ENCODE measurements at places on chromosomes 2 and 18. TPM values are rescaled to one million over a fixed set of nuclear protein-coding genes. Genes with fewer than 3 reads are reported as not detected.
A peak's percentile ranks its signal among the peaks of the same experiment; 100 is the strongest.

DNA sequence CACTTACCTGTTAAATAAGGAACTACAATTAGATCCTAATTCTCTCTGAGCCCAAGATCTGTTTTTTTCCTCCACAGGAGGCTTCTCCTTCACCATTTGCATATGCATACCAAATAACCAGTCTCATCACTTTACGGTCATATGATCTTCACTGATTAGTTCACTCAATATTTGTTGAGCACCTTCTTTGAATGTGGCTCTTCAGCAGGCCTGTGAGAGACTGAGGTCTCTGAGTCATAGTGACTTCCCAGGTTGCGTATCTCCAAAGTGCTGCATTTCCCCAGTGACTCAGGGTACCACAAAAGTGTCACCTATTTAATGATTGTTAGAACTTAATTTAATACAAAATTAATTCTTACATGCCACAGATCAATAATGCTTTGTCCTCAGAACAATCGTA is 108.8 kb upstream of the TRIB2 start:
- DNase-seq = no peak

DNA sequence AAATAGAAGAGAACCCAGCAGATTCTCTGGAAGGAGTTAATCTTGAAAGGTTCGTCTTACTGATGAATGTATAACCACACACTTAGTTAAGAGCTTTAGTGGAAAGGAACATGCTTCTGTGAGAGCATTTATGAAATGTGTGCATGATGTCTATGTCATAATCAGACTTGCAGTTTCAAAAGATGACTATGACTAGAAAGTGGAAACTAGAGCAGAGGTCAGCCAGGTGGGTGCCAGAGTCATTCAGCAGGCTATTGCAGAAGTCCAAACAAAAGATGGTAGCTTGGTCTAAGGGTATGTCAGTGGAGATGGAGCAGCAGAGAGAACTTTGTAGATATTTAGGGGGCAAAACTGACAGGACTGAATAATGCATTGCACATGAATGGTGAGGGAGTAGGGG is 825.8 kb downstream of the DCC start:
- DNase-seq = no peak

DNA sequence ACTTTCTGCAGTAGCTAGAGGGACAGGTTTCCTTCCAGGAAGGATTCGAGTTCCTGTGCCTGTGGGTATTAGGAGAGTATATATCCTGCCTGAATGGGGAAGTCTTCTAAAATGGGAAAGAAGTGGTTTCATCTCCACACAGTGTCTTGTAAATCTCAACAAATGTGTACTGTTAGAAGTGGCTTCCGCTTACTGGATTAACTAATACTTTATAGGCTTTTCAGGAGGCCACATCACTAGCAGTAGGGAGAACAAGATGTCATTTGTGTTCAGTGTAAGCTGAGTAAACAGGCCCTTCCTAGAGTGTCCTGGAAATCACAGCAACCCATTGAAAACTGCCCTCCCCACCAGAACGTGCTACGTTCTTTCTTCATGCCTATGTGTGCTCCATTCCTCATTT is 12.5 kb upstream of the POLR1B start:
- DNase-seq = no peak

- no peak for DNase-seq
Observed at GRCh38 chr2:23534771-23535170, 149.8 kb downstream of the KLHL29 start.

- no peak for DNase-seq
Observed at GRCh38 chr2:158934170-158934569, 34.3 kb upstream of the TANC1 start.

DNA sequence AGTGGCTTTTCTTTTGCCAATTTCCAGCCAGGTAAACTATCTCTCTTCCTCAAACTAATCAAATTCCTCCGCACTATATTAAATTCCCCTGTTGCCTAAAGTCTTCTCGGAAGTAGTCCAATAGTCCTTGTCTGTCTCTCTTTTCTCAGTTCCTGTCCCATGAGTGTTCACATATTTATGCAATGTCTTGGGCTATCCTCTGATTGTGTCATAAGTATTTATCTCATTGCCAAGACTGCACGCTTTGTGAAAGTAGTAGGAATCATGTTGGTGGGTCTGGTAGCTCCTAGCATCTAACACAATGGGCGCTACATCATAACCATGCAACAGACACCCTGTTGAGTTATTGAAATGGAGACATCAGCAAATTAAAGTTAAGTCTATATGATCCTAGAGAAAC is 59.9 kb upstream of the POU3F3 start:
- no peak for DNase-seq

DNA sequence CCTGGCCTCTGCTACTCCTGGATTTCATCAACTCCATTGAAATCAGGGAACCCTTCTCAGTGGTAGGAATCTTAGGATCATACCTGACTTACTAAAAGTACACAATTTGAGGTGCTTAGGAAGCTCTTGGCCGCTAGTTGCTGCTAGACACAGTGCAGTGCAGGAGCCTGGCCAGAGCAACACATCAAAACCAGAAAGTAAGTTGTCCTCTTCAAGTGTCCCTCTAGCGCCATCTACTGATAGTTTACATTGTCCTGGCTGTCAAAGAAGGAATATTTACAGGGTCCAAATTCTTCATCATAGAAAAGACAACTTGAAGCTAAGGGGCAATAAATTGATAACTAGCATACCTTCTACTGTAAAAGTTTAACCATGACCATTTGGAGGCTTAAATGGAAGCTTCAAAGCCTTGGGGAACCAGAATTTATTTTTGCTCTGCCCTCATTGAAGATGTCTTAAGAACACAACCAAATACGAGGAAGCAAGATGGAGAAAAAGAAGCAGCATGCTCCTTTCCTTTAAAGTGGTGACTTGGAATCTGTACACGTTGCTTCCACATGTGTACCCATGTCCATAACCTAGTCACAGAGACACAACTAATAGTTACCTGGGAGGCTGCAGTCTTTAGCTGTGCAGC is 889.1 kb upstream of the GCFC2 start:
- no peak for DNase-seq

GRCh38 chr2:98472961-98473746 is 28.5 kb downstream of the INPP4A start:
- DNase-seq = no peak

GRCh38 chr18:34358923-34359322 is 134.2 kb upstream of the NOL4 start:
- DNase-seq = no peak

DNA sequence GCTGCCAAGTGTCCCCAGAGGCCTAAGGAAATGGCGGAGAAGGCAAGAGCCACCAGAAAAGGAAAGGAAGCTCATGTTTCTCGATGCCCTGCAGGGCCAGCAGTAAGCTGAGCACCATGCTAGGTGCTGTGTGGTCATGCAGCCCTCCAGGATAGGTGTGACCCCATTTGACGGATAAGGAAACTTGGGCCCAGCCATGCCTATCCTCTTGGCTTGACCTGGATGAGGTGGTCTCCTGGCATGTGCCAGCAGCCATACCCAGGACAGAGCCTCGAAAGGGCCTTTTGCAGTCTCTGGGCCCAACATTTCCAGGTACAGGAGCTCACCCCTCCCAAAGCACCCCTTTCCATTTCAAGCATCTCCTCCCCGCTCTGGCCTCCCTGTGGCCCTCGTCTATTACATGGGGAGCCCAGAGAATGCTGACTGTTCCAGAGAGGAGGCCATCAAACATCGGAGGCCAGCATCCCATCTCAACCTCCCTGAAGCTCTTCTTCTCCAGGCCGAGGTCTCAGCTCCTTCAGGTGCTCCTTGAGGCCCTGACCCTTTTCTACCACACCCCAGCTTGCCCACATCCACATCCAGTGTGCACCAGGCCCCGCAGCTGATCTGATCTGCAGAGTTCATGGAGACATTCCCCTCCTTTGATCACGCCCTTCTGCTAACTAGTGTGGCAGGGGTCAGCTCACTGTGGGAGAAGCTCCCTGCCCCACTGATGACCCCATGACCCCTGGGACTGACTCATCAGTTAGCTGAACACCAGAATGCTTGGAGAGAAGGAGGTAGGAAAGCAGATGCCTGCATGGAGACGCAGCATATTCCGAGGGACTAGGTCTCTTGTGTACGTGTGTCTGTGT is 208.4 kb downstream of the TNS1 start:
- no peak for DNase-seq

GRCh38 chr18:421247-422155 is 79.0 kb downstream of the COLEC12 start:
- DNase-seq = peak; percentile 42

DNA sequence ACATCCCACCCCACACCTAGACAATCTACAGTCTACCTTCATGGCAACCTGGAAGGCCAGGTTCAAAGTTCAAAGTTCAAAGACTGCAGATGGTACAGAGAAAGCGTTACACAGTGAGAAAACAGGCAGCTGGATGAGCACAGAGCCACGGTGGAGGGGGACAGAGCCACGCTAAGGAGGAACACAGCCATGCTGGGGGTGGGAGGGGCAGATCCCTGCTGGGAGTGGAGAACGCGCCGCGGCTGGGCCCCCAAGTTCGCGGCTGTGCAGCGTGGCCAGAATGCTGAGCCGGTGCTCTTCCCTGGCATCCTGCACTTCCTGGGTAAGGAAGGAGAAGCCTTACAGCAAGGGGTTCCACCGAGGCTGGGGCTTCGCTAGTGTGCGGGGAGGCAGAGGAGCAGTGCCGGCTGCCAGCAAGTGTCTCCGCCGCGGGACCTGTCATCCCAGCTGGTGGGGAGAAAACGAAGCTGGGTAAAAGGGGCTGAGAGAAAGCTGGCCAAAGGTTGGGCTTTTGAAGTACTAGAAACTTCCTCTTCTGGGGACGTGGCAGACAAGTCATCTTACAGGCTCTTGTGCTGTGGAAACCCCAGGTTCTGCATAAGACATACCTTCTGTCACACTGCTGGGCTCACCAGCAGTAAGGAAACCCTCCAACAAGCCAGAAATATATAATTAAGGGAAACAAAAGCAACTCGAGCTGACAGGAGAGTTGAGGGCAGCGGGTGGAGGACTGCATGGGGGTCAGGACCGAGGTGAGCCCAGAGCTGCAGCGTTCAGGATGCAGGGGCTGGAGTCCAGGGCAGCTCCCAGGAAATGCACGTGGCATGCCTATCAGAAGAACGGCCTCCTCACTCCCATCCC is 115.5 kb downstream of the HDAC4 start:
- DNase-seq = no peak

- no peak for DNase-seq
Observed at GRCh38 chr18:51321696-51322095, 124.2 kb upstream of the MEX3C start.

DNA sequence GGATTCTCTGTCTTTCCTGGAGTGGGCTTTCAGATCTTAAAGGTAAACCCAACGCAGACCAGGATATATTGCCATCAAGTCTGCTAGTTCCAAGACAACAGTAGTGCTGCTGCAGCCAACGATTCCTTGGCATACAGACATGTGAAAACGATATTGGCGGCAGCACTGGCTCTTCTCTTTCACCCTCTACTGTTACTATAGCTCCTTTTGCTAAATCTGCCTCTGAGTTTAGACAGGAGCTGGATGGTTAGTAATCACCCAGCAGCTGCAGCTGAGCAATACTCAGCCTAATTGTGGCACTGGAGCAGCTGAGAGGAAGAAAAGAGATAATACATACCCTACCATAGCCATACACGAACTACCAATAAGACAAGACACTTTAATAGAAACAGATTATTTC is 4.0 kb downstream of the YES1 start:
- DNase-seq = no peak

DNA sequence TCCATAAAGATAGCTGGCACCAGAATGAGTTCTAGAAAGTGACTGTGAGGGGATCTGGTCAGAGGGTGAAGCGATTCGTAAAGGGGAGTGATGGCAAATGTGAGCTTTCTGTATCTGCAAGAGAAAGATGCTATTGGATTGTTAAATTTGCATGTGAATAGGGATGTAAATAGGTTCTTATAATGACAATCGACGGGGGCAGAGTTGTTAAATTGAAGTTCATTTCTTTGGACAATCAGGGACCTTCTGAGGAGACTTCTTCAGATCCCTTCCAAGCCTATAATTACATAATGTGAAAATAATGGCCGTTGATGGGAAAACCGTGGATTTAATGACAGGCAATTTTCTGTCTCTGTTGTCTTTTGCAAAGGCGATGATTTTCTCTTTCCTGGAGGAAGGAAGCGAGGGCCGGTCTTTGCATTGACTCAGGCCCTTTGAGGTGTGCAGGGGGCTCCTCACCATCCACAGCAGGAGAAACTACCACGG is 52.2 kb upstream of the TMEM18 start:
- no peak for DNase-seq

GRCh38 chr18:79507076-79507545 is 111.4 kb downstream of the NFATC1 start:
- DNase-seq = no peak

- no peak for DNase-seq
Observed at GRCh38 chr18:6564950-6565814, 150.5 kb upstream of the L3MBTL4 start.

DNA sequence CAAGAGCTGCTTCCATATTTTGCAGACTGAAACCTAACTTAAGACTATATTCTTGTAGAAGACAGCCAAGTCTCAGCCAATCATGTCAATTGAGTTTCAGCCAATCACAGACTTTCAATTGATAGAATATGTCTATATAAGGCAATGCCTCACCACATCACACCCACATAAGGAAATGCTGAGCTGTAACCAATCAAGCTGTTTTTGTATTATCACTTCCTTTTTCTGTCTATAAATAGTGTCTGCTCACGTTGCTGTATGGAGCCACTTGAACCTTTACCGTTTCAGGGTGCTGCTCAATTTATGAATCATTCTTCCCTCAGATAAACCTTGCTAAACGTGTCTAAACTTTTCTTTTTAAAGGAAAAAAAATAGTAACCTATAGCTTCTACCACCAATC is 1554.4 kb upstream of the LRRTM1 start:
- no peak for DNase-seq

- no peak for DNase-seq
Observed at GRCh38 chr18:56651771-56652092, 573 bp downstream of the WDR7 start.

GRCh38 chr2:170253721-170254230 is 75.8 kb downstream of the MYO3B start:
- no peak for DNase-seq

- DNase-seq = no peak
Observed at GRCh38 chr2:241465543-241465942, 42.8 kb downstream of the STK25 start.

- DNase-seq = no peak
Observed at GRCh38 chr18:55014095-55014494, 54.8 kb upstream of the CCDC68 start.

GRCh38 chr2:223952280-223952968 is 4.8 kb upstream of the MRPL44 start:
- no peak for DNase-seq

- peak; percentile 58 for DNase-seq
Observed at GRCh38 chr2:20378891-20379519, 28.4 kb upstream of the PUM2 start.

The FNDC4 gene
- 6.9 TPM for polyA plus RNA-seq

The DSG1 gene
- polyA plus RNA-seq = not detected

The NEB gene
- polyA plus RNA-seq = under 0.01 TPM

The SERPINB11 gene
- not detected for polyA plus RNA-seq

The RAD51AP2 gene
- not detected for polyA plus RNA-seq

The BOLL gene
- polyA plus RNA-seq = not detected

The C2orf66 gene
- 0.23 TPM for polyA plus RNA-seq

The DTNA gene
- polyA plus RNA-seq = 5.5 TPM

The ATP6V1C2 gene
- 0.04 TPM for polyA plus RNA-seq
